Muscle of arm (tissue), 14 donors: ENCODE measurements at places on chromosomes 2 and 18. TPM values are rescaled to one million over a fixed set of nuclear protein-coding genes. Genes with fewer than 3 reads are reported as not detected.

The KIAA2012 gene
- polyA plus RNA-seq, result 0.13 TPM

DNA sequence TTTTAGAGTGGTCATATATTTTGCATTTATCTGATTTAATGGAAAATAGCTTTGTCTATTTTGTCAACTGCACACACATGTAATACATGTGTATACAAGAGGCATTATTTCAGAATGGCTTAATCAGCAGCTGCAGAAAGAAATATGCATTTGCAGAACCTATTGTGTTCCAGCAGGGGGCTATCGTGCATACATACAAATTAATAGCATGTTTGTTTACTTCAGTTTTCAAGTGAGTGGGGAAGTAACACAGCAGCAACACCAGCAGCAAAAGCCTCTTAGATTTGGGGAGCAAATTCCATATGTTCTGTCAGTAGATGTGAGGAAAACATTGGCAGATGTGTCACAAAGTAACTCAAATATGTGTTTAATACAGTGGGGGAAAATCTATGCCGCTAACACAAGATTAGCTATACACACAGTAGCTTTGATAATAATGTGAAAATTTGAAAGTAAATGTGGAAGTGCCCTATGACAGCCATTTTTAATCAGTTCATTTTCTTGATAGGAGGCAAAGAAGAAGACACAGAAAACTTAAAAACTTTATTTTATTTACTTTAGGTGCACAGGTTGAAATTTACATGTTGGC lies 218.1 kb downstream of the WDR7 start:
- DNase-seq, result peak; percentile 32

GRCh38 chr2:64750817-64751285 lies 97.1 kb upstream of the SERTAD2 start:
- DNase-seq, result peak; percentile 99

- DNase-seq, result no peak
Observed at GRCh38 chr2:30266705-30267104, 35.4 kb downstream of the LBH start.
